A375 (cell line): ENCODE measurements at places on chromosomes 7 and 10. TPM values are rescaled to one million over a fixed set of nuclear protein-coding genes. Genes with fewer than 3 reads are reported as not detected.

MAPK8 gene
- total RNA-seq = 22.2 and 32.6 TPM in 2 replicates

C10orf71 gene
- total RNA-seq = not detected in 2 replicates

STOX1 gene
- 0.15 and 0.21 TPM in 2 replicates for total RNA-seq

CDC14C gene
- total RNA-seq = not detected in 2 replicates

SPOCK2 gene
- 0.75 and 0.85 TPM in 2 replicates for total RNA-seq

BMPER gene
- total RNA-seq = 0.04 and 0.37 TPM in 2 replicates
